ENCODE measurements at places on chromosomes 11 and 22.

GRCh38 chr22:26748845-26749244 is 91.5 kb downstream of the MIAT start:
- H3K4me1 ChIP-seq = no peaks in the 10 kb centered on the region
- H3K36me3 ChIP-seq = no peaks in the 10 kb centered on the region
- no peak for DNase-seq
- H3K4me3 ChIP-seq = no peak overlapping the region

- H3K36me3 ChIP-seq = no peaks in the 10 kb centered on the region
- no peak overlapping the region for H3K27ac ChIP-seq
- no peak for DNase-seq
- no peak overlapping the region for H3K4me3 ChIP-seq
Measured at GRCh38 chr11:64534950-64535349, 56.1 kb upstream of the SLC22A12 start.

GRCh38 chr11:119055901-119056300 is 1.1 kb downstream of the HYOU1 start:
- no peaks in the 10 kb centered on the region for H3K27me3 ChIP-seq
- peak overlapping the region; percentile 78 for H3K4me3 ChIP-seq
- peaks cover 46% of the 10 kb centered on the region for H3K36me3 ChIP-seq
- DNase-seq = no peak
- peak overlapping the region; percentile 91 for H3K27ac ChIP-seq
- peaks cover 27% of the 10 kb centered on the region for H3K4me1 ChIP-seq

DNA sequence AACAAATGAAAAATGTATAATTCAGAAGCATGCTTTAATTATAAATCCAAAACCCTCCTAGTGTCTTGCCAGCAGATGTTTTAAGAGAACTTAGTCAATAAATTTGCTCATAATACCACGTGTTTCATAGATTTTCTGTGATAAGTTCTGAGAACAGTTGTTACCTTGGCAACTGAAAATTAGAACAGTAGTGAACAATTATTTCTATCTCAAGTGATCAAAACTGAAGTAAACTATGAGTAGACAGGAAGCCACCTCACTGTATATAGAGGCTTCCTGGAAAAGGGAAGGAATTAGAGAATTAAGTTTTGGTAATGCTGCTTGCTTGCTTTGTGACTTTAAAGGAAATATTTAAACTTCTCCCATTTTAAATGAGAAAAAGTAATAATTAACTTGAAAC is 266.0 kb upstream of the ANO3 start:
- H3K4me1 ChIP-seq = no peaks in the 10 kb centered on the region
- no peak overlapping the region for H3K4me3 ChIP-seq
- no peaks in the 10 kb centered on the region for H3K27me3 ChIP-seq
- no peak overlapping the region for H3K27ac ChIP-seq
- no peak for DNase-seq
- no peaks in the 10 kb centered on the region for H3K36me3 ChIP-seq

DNA sequence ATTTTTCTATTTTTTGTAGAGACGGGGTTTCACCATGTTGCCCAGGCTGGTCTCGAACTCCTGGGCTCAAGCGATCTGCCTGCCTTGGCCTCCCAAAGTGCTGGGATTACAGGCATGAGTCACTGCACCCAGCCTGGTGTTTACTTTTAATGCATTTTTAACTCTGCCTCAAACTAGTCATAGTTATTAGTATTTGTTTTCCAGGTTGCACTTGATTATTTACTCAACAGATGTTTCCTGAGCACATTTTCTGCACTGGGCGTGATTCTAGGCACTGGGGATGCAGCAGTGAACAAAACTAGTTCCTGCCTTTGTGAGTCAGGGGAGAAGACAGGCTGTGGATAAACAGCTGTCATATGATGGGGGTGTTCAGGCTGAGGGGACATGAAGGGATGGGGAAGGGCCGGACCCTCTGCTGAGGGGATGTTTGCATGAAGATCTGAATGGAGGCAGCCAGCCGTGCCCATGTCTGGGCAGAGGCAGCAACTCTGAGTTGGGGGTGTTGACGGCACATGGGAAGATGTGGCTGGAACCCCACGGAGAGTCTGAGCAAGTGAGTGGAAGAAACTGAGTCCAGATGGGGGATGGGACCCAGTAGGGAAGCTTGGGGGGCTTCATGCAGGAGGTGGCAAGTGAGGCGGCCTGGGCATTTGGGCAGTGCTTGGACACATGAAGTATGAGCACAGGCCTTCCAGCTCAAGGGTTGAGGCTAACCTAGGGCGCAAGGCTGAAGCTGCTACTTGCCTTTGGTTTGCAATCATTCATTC is 34.4 kb downstream of the MPPED1 start:
- no peaks in the 10 kb centered on the region for H3K27me3 ChIP-seq
- no peak overlapping the region for H3K4me3 ChIP-seq
- H3K4me1 ChIP-seq = no peaks in the 10 kb centered on the region
- DNase-seq = no peak

DNA sequence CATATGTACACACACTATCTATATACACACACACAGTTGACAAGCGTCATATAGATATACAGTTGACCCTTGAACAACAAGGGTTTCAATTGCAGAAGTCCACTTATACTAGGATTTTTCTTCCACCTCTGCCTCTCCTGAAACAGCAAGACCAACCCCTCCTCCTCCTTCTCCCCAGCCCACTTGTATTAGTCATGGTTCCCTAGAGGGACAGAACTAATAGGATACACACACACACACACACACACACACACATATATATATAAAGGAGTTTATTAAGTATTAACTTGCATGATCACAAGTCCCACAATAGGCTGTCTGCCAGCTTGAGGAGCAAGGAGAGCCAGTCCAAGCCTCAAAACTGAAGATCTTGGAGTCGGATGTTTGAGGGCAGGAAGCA is 92.9 kb downstream of the DHCR7 start:
- no peaks in the 10 kb centered on the region for H3K27me3 ChIP-seq
- no peaks in the 10 kb centered on the region for H3K36me3 ChIP-seq
- no peaks in the 10 kb centered on the region for H3K4me1 ChIP-seq
- DNase-seq = no peak
- no peak overlapping the region for H3K27ac ChIP-seq
